NCI-H69 (cell line): ENCODE measurements at places on chromosomes 12 and 14.

GRCh38 chr12:132260721-132261120 is 68.7 kb downstream of the GALNT9 start:
- DNase-seq, result no peak

- peak; percentile 85 for DNase-seq
These were observed 339.0 kb downstream of the FUT8 start for GRCh38 chr14:65751510-65751909.

- no peak for DNase-seq
These were observed 362.1 kb downstream of the EGLN3 start for GRCh38 chr14:33588771-33589170.

DNA sequence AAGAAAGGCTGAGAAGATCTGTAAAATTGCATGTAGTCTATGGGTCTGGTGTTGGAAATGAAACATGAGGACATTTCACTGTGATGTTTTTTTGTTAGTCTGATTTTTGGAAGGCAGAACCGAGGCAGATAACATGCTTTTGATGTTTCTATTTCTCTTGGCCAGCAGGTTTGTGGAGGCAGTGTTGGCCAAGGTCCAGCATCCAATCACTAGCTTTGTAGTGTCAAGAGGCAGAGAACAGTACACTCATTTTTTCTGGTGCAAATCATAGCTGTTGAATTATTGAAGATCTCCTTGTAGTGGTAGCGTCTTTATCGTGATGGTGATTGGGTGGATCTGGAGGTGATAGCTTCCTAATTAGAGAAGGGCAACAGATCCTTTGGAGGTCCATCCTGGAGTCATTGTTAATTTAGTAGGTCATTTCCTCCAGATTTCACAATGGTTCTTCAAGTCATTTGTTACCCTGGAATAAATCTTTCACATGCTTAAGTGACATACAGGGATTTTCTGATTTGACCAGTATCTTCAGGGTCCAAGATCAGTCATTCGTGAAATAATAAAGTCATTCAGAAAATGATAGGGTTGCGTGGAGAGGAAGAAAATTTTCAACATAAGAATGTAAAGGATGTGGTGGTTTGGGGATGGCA is 252.4 kb upstream of the CPNE8 start:
- DNase-seq, result no peak

DNA sequence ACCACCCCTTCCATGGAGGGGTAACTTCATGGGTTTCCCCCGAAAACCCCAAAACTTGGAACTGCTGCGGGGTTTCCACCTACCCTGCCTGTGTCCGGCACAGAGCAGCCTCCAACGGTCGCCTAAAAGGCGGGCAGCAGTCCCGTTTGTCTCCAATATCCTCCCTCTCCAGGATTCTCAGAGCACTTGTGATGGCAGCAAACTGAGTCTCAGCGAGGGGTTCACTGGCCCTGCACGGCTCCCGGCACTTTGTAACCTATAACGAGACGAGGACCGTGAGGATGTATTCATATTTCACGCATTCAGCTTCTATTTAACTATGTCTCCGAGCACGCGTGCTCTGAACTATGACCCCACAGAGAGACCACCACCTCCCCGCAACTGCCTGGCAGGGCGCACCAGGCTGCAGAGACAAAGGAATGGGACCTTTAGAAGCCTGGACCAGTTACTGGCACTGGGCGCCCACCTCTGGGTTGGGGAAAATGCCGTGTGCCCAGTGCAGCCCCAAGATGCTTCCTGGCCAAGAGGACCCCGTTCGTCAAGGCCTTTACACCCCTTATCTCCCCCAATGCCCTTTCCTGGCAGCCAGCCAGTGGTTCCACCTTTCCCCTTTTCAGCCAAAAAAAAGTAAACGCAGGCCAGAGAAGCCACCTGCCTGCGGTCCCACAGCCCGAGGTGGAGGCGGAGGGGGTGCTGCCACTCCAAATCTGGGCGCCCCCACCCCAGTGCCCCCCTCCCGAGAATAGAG is 173.1 kb upstream of the RTL1 start:
- no peak for DNase-seq

DNA sequence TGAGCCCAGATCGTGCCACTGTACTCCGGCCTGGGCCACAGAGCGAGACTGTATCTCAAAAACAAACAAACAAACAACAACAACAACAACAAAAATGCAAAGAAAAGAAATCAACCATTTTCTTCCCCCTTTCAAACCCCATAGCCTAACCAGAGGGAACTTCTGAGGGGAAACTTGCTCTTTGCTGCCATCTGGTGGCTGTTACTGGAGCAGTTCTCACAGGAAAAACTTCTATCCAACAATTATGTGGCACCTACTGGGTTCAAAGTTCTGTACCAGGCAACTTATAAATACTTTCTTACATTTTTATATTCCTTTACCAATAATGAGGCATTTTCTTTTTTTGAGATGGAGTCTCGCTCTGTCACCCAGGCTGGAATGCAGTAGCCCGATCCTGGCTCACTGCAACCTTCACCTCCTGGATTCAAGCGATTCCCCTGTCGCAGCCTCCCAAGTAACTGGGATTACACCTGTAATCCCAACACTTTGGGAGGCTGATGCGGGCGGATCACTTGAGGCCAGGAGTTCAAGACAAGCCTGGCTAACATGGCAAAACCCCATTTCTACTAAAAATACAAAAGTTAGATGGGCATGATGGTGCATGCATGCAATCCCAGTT is 50.9 kb upstream of the BICDL1 start:
- peak; percentile 69 for DNase-seq

- peak; percentile 61 for DNase-seq
These were observed 194.9 kb upstream of the RMST start for GRCh38 chr12:97267594-97268202.

DNA sequence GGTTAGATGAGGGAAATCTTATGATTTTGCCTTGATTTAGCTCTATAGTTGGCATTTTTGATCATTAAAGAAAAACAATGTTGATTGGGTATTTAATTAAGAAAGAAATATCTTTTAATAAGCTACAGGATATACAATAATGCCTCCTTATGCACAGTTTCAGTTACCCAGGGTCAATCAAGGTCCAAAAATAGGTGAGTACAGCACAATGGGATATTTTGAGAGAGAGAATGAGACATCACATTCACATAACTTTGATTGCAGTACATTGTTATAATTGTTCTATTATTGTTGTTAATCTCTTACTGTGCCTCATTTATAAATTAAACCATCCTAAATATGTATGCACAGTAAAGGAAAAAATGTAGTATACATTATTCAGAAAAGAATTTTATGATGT is 102.2 kb downstream of the MYF5 start:
- no peak for DNase-seq

- DNase-seq, result no peak
These were observed 133.7 kb downstream of the PRIMA1 start for GRCh38 chr14:93654599-93654998.

DNA sequence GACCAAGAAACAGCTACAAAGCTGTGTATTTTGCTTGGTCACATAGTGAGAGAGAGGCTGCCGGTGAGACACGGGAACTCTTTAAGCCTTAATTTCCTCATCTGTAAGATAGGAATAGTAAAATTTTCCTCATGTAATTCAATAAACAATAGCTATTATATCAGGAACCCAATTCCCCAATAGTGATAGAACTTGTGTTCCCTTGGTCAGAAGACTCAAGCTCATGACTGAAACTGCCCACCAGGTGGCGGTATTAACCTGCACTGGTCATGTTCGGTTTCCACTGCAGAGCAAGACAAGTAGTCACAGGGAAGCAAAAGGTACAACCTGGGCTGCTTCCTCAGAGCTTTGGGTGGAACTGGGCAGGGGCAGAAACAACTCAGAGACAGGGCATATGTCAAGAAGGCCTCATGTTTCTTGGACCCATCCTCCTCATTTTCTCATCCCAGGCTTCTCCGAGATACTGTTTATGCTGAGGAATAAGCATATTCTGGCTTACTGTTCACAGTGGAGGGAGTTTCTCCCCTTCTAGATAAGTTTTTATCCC is 4.2 kb upstream of the AJUBA start:
- peak; percentile 88 for DNase-seq

- no peak for DNase-seq
These were observed 41.2 kb upstream of the FKBP4 start for GRCh38 chr12:2753536-2753935.

DNA sequence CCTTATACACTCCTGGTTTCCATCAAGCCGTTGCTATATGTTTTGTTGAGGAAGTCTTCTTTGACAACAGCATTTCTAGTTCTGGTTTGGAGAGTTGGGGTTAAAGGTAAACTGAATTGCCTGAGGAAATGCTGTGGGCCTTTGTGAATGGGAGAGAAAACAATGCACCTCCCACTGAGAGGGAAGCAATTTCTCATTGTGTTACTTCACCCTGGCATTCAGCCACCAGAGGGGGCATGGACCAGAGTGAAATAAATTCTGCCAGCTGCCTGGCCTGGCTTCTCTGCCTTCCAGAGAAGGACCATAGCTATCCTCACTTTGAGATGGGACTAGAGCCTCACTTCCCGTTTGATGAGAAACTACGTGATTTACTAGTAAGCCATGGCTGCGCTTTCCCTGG is 475.3 kb downstream of the EGLN3 start:
- peak; percentile 92 for DNase-seq

GRCh38 chr12:62530596-62530995 is 64.0 kb downstream of the MON2 start:
- no peak for DNase-seq

DNA sequence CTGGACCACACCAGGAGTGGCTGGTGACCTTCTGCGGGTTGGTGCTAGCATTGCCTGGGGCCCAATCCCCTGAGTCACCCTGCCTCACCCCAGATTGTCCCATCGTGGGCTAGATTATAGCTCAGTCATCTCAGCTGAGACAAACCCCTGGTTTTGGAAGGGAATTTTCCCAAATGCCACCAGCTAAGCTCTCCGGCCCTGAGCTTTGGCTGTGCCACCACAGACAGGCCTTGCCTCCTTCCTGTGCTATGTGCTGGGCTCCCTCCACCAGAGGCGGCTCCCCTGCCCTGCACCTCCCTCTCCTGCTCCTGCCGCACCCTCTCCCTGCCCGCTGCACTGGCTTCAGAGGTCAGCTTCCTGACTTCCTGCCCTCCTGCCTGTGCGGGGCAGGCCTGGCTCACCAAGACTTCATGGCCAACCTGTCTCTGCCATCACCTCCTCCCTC is 196.3 kb downstream of the TSPAN9 start:
- no peak for DNase-seq

GRCh38 chr14:93708800-93709199 is 79.5 kb downstream of the PRIMA1 start:
- DNase-seq, result no peak

DNA sequence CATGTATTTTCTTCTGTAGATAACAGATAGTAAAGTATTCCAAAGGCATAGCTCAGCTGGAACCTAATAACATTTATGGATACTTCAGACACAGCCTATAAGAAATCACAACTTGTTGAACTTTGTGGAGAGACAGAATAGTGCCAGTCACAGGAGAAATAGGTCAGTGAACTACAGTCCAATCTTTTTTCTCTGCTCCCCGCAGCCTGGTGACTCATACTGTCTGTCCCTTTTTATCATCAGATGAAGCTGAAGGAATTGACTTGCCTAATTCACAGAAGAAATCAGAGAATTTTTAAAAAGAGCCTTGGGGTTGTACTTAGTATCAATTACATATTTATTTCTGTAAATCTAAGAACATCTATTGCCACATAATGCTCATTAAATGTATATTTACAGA is 222.3 kb downstream of the ALG10 start:
- no peak for DNase-seq

DNA sequence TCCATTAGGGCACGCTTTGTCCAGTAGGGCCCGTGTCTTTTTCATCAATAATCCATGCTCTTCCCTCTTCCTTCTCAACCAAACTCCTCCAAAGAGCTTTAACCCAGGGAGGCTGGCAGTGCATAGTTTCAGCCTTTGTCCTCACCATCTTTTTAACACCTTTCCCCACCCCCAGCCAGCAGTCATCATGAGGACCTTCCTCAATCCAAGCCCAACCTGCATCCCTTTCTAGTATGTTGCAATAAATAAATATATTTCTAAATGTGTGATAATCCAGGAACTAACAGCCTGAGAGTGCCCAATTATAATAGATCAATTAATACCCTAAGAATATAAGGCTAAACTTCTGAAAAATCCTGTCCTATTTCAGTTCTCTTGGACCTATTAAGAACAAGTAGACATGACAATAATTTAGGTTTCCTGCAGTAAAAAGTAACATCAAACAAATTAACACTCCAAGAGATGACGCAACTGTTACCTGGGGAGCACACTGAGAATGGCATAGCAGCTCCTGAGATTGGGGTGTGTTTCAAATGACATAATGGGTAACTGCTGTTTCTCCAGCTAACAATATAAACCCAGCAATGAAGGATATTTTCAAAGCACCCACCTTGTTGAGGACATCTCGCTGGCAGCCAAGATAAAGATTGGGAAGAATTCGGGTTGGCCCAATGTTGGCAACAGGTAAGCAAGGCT is 62.6 kb downstream of the DUSP16 start:
- no peak for DNase-seq

GRCh38 chr14:94547151-94547680 is 14.0 kb upstream of the SERPINA4 start:
- DNase-seq, result no peak

- DNase-seq, result no peak
These were observed 198.9 kb downstream of the ADGRD1 start for GRCh38 chr12:131152587-131152986.

GRCh38 chr12:109739747-109740693 is 26.4 kb downstream of the FAM222A start:
- peak; percentile 57 for DNase-seq

GRCh38 chr12:46219877-46220655 is 48.8 kb downstream of the SLC38A1 start:
- no peak for DNase-seq
